ENCODE measurements at places on chromosomes 2 and 18.

GRCh38 chr2:227308784-227309183 lies 16.3 kb upstream of the MFF start:
- no peak overlapping the region for H3K4me3 ChIP-seq
- no peak overlapping the region for H3K27ac ChIP-seq
- no peak for DNase-seq
- H3K27me3 ChIP-seq: peaks cover 9% of the 10 kb centered on the region
- no peaks in the 10 kb centered on the region for H3K4me1 ChIP-seq

GRCh38 chr18:27278131-27278530 lies 93.0 kb upstream of the CHST9 start:
- no peak for DNase-seq
- no peaks in the 10 kb centered on the region for H3K4me1 ChIP-seq
- H3K27ac ChIP-seq: no peak overlapping the region
- H3K4me3 ChIP-seq: no peak overlapping the region
- H3K27me3 ChIP-seq: no peaks in the 10 kb centered on the region

GRCh38 chr2:27041752-27042151 lies 9.0 kb downstream of the TMEM214 start:
- no peaks in the 10 kb centered on the region for H3K4me1 ChIP-seq
- H3K4me3 ChIP-seq: no peak overlapping the region
- no peaks in the 10 kb centered on the region for H3K27me3 ChIP-seq
- H3K36me3 ChIP-seq: peaks cover 44% of the 10 kb centered on the region
- H3K27ac ChIP-seq: no peak overlapping the region

GRCh38 chr18:9874728-9875127 lies 11.0 kb upstream of the TXNDC2 start:
- DNase-seq: no peak
- H3K4me3 ChIP-seq: no peak overlapping the region
- no peak overlapping the region for H3K27ac ChIP-seq
- H3K4me1 ChIP-seq: no peaks in the 10 kb centered on the region

DNA sequence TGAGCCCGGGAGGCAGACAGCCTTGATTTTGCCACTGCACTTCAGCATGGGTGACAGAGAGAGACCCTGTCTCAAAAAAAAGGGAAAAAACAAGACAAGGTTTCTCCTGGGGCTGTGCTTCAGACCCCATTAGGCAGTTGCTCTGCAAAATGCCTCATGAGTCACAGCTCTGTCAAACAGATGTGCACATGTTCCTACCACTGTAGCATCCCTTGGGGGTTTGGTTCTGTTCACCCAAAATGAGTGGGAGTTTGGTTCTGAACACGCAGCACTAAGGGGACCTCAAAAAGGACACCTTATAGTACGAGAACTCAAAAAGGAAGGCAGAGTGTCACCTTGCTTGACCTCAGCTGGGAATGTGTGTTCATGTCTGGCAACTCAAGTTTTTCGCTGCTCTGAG lies 134.9 kb downstream of the RPIA start:
- DNase-seq: no peak
- no peak overlapping the region for H3K27ac ChIP-seq
- H3K27me3 ChIP-seq: no peaks in the 10 kb centered on the region
- H3K4me1 ChIP-seq: no peaks in the 10 kb centered on the region
- H3K4me3 ChIP-seq: no peak overlapping the region

DNA sequence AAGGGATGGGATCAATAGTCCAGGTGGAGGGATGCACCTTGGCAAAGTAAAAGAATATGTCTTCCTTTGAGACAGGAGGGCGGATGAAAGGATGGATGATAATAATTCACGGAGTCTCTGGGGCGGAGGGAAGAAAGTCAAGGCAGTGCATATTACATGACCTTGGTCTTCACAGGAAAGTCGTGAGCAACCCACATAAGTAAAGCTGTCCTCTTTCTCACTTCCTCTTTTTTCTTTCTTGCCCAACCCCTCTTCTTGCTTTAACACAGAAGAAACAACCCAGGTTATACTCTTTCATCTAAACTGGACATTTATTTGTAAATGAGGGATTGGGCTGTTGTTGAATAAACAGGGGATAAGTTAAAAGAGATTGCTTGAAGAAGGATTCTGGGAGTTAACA lies 168.7 kb upstream of the SKOR2 start:
- H3K27ac ChIP-seq: no peak overlapping the region
- H3K36me3 ChIP-seq: no peaks in the 10 kb centered on the region
- DNase-seq: no peak
- H3K27me3 ChIP-seq: peaks cover 4% of the 10 kb centered on the region
- H3K4me3 ChIP-seq: no peak overlapping the region
- H3K4me1 ChIP-seq: no peaks in the 10 kb centered on the region

GRCh38 chr18:48330016-48330991 lies 78.9 kb downstream of the ZBTB7C start:
- H3K4me1 ChIP-seq: no peaks in the 10 kb centered on the region
- no peaks in the 10 kb centered on the region for H3K36me3 ChIP-seq
- no peak overlapping the region for H3K27ac ChIP-seq

- H3K36me3 ChIP-seq: no peaks in the 10 kb centered on the region
- no peak overlapping the region for H3K4me3 ChIP-seq
- H3K27me3 ChIP-seq: no peaks in the 10 kb centered on the region
- H3K4me1 ChIP-seq: no peaks in the 10 kb centered on the region
- H3K27ac ChIP-seq: no peak overlapping the region
Observed at GRCh38 chr2:134104754-134105153, 149.1 kb upstream of the MGAT5 start.

GRCh38 chr18:78976765-78977636 lies 2.6 kb upstream of the SALL3 start:
- H3K27ac ChIP-seq: no peak overlapping the region
- no peak for DNase-seq
- H3K36me3 ChIP-seq: no peaks in the 10 kb centered on the region
- peaks cover 12% of the 10 kb centered on the region for H3K4me1 ChIP-seq
- H3K4me3 ChIP-seq: no peak overlapping the region

GRCh38 chr2:130882111-130882690 lies 45.5 kb downstream of the ARHGEF4 start:
- no peak overlapping the region for H3K4me3 ChIP-seq
- H3K27ac ChIP-seq: no peak overlapping the region
- no peaks in the 10 kb centered on the region for H3K4me1 ChIP-seq
- no peak for DNase-seq
- no peaks in the 10 kb centered on the region for H3K36me3 ChIP-seq

GRCh38 chr2:125471963-125472362 lies 1184.0 kb upstream of the GYPC start:
- no peak overlapping the region for H3K27ac ChIP-seq
- no peaks in the 10 kb centered on the region for H3K27me3 ChIP-seq
- no peak for DNase-seq
- no peaks in the 10 kb centered on the region for H3K4me1 ChIP-seq
- no peaks in the 10 kb centered on the region for H3K36me3 ChIP-seq
